Common myeloid progenitor, CD34-positive (primary cell): ENCODE measurements at places on chromosomes 16 and 17.
A peak's percentile ranks its signal among the peaks of the same experiment; 100 is the strongest.

- no peak for DNase-seq
These were observed 14.3 kb upstream of the SCIMP start for GRCh38 chr17:5248821-5249479.

GRCh38 chr16:24713379-24713778 is 16.1 kb upstream of the TNRC6A start:
- no peak for DNase-seq

GRCh38 chr17:72635034-72635635 is 457.4 kb downstream of the SLC39A11 start:
- no peak for DNase-seq

DNA sequence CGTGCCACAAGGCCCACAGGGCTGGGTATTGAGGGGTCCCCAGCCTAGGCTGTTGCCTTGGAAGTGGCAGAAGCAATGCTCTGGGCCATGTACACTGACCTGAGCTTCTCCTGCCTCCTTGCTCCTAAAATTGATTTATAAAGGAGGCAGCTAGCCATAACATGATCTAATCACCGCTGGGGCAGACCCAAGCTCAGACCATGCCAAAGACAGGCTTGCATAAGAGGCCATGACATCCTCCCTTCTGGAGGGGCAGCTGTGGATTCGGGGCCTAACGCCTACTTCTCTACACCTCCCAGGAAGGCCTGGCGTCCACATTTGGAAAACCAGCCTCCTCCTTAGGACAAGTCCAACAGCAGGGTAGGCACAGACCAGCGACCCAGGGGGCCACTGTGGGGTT is 12.3 kb downstream of the HSD11B2 start:
- no peak for DNase-seq

DNA sequence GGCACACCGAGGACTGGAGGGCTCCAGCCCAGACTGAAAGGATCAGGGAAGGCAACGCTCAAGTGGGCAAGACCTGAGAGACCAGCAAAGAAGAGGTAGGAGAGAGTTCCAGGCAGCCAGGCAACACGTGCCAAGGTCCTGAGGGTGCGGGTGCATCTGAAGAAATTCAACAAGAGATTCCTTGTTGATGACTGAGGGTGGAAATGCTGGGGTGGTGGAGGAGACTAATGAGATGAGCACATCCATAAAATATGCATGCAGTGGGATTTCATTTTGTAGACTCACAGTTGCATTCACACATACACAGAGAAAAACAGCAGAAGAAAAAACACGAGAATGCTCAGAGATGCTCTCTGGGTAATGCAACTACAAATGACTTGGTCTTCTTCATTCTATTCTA is 154.8 kb upstream of the FOXF1 start:
- DNase-seq: no peak

GRCh38 chr16:67842509-67843342 is 606 bp downstream of the THAP11 start:
- peak; percentile 80 for DNase-seq

GRCh38 chr17:5282642-5283217 is 646 bp downstream of the RABEP1 start:
- DNase-seq: no peak

DNA sequence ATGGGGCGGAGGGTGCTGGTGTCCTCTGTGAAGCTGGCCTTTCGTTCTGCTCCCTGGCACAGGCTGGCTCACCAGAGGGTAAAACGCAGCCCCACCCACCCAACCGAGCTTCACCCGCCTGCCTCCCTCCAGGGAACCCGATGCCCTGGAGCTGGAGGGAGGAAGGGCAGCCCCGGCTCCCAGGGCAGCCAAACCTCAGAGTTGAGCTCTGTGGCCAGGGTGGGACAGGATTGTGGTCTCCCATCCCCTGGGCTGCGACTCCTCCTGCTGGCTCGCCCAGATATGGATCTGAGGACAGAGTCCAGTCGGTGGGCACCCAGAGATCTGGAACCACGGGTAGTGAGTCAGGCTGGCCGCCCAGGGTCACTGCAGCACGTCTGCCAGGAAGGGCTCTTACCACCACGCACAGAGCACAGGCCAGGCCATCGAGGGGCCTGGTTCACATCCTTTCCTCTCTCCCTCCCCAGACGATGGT is 42.6 kb upstream of the CHMP6 start:
- DNase-seq: no peak

DNA sequence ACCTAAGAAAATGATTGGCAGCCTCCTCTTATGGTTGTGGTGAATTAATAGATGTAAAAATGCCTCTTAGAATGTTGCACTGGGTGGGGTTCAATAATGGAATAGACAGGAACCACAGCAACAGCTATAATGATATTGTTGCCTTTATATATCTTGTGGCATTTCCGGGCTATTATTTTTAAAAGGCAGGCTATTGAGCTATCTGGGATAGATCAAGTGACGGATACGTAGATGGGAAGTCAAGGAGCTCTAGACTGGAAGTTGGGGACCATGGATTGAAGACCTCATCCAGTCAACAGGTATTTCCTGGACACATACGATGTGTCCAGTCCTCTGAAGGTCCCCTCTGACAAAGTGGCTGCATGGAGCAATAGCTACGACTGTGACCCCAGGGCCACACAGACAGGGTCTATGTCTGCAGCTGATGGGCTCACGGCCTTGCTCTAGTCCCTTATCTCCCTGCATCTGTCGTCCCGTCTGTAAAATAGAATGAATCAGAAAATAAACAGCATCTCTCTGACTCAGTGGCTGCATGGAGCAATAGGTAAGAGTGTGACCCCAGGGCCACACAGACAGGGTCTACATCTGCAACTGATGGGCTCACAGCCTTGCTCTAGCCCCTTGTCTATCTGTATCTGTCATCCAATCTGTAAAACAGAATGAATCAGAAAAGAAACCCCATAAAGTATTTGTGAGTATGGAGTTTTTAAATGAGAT is 117.7 kb upstream of the FOXF1 start:
- no peak for DNase-seq

DNA sequence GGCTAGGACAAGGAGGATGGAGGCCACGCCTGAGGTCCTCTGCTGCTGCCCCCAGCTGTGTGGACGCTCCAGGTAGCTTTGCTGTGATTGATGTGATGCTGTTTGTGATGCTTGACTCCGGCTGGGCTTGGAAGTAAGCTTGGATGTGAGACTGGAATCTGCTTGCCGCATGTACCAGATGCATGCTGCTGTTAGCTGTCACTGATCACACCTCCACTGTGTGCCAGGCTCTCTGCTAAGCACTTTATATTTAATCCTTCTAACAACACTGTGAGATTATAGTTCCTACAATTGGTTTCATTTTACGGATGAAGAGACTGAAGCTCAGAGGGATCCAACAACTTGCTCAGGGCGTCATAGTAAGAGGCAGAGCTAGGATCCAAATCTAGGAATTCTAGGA is 23.5 kb downstream of the SNX29 start:
- no peak for DNase-seq

DNA sequence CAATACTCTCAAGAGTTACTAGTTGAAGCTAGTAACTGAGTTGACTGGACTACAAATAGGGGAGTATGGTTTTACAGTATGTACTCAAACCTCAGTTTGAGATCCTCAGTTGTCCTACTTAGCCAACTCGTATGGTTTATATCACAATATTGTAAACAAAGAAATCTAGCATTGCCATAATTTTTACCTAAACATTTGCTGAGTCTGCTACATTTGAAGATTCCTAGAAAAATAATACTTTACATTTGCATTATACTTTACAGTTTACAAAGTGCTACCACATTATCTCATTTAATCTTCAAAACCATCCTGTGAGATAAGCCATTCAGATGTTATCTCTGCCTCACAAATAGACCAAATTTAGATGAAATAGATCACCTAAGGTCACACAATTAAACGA is 16.3 kb downstream of the CBX1 start:
- no peak for DNase-seq

- DNase-seq: no peak
These were observed 9.2 kb downstream of the CFAP97D1 start for GRCh38 chr17:43789482-43789881.

DNA sequence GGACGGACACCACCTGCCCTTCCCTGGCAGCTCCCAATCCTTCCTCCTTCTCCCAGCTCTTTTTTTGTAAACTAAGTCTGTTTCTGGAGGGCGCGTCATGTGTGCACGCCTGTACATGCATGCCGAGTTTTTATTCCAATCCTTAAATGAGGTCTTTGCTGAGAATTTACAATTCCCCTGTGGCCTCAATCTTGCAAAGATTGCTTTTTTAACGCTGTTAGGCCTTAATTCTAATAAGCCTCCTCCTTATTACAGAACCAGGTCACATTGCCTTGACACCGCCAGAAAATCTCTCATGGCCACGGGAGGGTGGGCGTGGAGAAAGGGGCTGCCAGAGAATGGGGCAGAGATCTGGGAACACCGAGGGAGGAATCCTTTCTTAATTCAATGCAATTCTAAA is 17.6 kb downstream of the RBFOX3 start:
- no peak for DNase-seq

GRCh38 chr16:82603784-82604411 is 22.9 kb upstream of the CDH13 start:
- DNase-seq: no peak

- peak; percentile 87 for DNase-seq
These were observed 45.9 kb downstream of the SOCS3 start for GRCh38 chr17:78313735-78314648.

- DNase-seq: peak; percentile 90
These were observed 5.6 kb upstream of the HSBP1 start for GRCh38 chr16:83802135-83802534.

- DNase-seq: peak; percentile 78
These were observed 19.9 kb upstream of the GPATCH8 start for GRCh38 chr17:44522883-44523671.

- DNase-seq: peak; percentile 93
These were observed 9.2 kb downstream of the PIGQ start for GRCh38 chr16:578870-579405.

GRCh38 chr17:12403881-12404398 is 261.8 kb upstream of the MYOCD start:
- no peak for DNase-seq

DNA sequence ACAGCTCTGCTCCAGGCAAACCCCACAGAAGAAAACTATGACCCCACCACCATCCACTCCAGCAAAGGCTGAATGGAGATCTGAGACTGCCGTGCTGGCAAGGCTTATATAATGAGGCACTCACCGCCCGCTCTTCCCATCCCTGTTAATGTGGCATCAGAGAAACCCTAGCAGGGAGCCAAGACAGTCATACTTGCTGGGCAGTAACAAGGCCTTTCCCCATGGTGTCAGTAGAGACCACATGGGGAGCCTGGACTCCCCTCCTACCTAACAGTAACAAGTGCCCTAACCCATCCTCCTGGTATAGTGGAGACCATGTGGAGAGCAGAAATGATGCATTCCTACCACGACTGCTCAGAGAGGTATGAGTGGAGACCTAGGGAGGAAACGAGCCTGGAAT is 235.2 kb downstream of the C16orf78 start:
- DNase-seq: peak; percentile 72

GRCh38 chr17:1227365-1227764 is 42.9 kb upstream of the BHLHA9 start:
- DNase-seq: no peak

- peak; percentile 35 for DNase-seq
These were observed 43.6 kb upstream of the CACNG5 start for GRCh38 chr17:66791347-66791746.

GRCh38 chr16:67888331-67888730 is 3.6 kb downstream of the NRN1L start:
- DNase-seq: no peak

DNA sequence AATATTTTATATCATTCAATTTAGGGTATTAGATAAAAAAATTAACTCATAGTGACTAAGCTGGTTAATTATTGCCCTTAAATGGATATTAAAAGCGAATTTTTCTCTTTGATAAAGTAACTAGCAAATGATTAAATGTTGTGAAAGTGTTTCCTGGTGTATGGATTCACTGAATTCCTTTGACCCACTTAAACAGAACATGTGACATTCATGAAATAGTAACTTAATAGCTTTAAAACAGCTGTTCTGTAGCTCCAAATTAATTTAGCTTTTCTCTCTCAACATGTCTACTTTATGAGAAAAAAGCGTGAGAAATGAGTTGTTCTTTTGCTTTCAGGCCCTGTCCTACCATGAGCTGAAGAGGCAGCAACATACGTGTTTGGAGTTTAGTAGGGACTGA is 36.4 kb upstream of the APPBP2 start:
- no peak for DNase-seq

GRCh38 chr17:1008008-1008761 is 11.3 kb downstream of the TIMM22 start:
- no peak for DNase-seq

DNA sequence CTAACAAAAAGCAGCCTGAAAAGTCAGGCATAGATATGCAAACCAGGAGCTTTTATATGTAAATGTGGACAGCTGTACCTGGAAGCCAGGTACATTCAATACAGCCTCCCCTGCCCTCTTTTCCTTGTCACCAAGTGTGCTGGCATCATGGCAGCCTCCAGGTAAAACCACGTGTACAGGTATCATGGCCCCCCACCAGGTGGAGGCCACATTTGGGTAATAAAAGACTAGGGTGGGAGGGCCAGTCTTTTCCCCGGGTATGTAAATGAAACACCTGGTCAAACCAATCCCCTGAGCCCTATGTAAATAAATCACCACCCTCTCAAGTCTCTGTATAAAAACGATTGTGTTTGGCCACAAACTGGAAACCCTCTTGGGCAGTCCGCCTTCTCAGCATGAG is 226.4 kb upstream of the GOT2 start:
- DNase-seq: no peak

DNA sequence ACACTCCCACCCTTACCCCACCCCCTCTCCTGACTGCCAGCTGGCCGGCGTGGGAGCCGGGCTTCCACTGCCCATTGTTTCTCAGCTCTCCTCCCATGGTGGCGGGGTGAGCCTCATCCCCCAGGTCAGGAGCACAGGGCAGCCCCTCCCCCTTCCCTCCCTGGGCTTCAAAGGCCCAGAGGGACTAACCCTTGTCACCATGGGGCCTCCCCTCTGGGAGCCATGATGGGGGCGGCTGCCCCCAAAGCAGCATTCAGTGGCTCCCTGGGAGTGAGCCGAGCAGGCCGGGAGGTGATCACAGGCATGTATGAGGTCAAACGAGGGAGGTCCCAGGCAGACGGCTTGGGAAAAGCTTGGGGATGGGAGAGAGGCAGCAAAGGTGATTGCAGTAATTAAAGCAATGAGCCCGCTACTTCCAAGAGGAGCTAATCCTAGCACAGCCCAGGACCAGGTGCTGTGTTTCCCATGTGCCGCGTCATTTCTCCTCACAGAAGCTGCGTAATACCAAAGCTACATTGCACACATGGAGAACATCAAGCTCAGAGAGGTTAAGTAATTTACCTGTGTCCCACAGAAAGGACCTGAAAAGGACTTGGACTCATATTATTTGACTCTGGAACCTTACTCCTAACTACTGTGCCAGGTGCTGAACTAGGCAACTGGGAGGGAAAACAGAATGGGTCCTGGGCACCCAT is 24.5 kb downstream of the CDK5RAP3 start:
- DNase-seq: no peak

GRCh38 chr16:318628-319027 is 33.9 kb downstream of the AXIN1 start:
- peak; percentile 22 for DNase-seq

DNA sequence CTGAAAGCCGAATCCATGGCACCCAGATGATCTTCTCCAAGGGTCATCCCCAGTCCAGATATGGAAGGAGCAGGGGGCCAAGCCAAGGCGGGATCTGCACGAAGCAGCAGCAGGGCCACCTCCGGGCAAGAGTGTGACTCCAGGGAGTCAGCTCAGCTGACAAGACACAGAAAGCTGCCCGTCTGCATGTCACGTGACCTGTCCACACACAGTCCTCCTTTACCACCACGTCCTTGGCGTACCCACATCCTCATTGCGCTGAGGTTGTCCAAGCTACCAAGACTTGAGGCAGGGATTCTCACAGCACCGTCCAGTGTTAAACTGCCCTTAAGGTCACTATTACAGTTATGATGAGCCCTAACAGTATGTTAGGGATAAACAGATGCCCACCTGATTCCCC is 11.3 kb upstream of the CYTH1 start:
- no peak for DNase-seq

- no peak for DNase-seq
These were observed 3.6 kb downstream of the SCNN1G start for GRCh38 chr16:23186171-23186570.
